ENCODE measurements at places on chromosomes 11 and 22.

DNA sequence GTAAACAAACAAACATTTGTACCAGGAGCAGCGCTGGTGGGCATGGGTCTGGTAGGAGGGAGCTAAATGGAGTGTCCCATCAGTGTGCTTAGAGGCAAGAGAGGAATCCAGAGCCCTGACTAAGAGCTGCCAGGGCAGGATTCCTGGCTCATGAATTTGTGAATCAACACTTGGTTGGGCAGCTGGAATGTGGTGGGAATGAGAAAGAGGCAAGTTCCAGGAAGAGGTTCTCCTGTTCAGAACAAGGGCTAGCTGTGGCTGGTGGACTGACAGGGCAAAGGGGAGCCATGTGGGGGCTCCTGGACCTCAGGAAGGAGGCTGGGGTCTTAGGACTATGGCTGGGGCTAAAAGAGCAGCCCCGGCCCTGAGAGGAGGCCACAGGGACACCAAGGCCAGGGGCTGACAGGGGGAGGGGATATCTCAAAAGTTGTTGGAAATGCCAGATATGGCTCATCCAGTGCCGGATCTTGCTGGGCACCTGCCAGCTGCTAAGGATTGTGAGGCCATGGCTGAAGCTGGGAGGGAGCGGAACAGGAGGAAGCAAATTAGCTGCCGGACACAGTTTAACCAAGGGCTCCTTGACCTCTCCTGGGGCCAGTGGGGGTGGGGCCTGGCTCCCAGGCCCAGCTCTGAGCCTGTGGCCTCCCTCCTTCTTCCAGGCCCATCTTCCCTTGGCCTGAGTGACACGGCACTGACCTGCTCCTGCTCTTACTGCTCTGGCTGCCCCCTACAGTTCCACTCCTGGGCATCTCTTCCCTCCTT, 14.6 kb upstream of the P2RY6 start:
- DNase-seq: no peak

- no peak for DNase-seq
These were observed 151.8 kb upstream of the GRIA4 start for GRCh38 chr11:105458071-105458470.

GRCh38 chr11:58965246-58965985, 26.1 kb downstream of the GLYATL1 start:
- no peak for DNase-seq

- no peak for DNase-seq
These were observed 26.5 kb downstream of the SYT7 start for GRCh38 chr11:61554172-61554988.

DNA sequence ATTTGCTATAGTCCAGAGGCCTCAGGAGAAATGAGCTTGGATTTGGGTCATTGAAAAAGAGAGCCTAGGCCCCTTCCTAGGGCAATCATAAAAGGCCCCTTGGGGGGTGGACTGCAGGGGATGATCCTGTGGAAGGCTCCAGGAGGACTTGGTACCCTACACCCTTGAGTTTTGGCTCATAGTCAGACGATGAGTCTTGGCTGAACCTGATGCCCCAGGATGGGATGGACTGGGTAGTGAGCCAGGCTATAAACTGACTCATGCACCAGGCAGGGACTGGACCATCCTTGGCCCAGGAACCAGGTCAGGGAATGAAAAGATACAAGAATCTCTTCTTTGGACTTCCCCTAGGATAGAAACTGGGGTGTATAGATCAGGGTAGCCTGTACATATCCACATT, 54.2 kb downstream of the NAV2 start:
- no peak for DNase-seq

GRCh38 chr11:82557274-82557673, 176.4 kb downstream of the FAM181B start:
- no peak for DNase-seq

DNA sequence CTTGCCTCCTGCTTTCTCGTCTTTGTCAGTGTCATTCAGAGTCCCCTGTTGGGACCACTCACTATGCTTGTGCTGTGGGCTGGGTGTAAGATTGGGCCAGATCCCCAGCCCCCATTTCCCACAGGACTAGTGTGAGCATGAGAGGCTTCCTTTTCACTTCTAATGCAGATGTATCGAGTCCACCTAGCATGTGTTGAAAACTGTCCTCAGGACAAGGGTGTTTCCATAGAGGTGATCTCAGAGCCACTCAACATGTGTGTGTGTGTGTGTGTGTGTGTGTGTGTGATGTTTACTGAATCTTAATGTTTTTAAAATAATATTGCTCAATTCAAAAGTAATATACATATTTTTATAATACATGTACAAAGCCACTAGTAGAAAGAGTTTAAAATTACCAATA, 11.4 kb upstream of the CD44 start:
- DNase-seq: no peak

DNA sequence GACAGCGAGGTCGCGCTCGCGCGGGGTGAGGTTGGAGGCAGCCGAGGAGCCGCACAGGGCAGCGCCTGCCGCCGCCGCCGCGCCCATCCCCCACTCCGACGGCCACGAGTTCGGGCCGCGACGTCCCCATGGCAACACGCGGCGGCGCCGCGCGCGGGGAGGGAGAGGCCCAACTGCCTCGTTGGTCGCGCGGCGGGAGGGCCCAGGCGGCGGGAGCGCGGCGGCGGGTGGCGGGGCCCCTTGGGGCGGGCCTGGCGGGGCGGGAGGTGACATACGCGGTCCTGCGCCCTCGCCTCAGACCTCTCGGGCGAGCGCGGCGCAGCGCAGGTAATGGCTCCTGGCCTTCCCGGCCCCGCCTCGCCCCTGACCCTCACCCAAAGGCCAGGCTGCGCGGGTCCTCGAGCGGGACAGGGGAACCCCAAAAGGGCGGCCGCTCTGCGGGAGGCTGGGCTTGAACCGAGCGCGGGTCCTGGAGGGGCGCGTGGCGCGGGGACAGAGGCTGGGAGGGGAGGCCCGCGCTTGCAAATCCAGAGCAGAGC, at the start of gene DEUP1:
TSS of gene DEUP1 (plus strand) at position 297 of the 539 bp plus-strand sequence. CDS start 1,518 bp downstream, outside the sequence.
- DNase-seq: no peak

DNA sequence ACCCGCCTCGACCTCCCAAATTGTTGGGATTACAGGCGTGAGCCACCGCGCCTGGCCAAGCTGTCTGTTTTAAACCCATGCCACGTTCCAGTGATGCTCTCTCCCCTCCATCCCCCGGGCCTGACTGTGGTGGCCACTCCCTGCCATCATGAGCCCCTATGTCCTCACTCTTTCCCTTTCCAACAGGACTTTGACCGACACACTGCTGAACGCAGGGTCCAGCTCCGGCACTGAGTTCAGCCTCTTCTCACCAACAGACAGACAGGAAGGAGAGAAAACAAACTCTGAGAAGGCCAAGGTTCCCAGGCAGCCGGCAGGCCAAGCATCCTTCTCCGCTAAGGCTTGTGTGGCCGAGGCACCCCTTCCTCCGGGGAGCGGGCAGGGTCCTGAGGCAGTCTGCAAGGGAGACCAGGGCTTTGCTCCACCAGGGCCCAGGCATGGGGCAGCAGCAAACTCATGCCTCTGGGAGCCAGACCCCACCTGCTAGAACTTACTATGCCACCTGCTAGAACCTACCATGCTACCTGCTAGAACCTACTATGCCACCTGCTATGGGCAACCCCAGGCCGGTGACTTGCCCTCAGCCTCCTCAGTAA, 152.7 kb downstream of the CRYBB2 start:
- DNase-seq: no peak

DNA sequence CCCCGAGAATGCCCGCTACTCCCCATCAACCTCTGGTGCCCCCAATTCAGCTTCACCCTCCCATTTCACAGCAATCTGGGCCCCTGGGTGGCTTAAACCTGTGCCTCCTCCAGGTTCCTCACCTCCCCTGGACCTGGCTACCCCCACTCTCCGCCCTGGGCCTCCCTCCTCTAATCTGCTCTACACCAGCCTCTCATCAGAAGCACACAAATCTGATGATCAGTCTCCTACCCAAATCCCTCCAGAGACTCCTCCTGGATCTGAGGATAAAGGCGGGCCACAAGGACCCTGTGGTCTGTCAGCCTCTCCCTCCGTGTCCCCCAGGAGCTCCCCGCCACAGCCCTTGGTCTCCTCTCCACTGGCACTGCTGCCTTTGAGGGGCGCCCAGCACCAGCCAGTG, 23.2 kb upstream of the IGLL1 start:
- no peak for DNase-seq

GRCh38 chr22:38965614-38966379, 8.4 kb downstream of the APOBEC3A start:
- DNase-seq: no peak

DNA sequence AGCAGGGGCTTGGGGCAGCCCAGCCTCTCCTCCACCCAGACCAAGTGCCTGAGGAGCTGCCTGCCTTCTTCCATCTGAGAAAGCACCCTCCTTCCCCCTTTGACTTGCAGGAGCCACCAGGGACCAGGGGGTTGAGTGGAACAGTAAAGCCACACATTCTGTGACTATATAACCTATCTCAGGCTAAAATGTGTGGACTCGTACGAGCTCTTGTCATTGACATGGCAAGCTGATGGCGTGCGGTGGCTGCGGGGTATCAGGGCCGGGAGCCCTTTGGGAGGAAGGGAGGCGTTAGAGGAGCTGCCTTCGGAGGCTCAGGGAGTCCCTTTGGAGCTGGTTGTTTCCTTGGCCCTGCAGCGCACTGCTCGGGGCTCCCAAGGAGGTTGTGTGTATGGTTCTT, 84.5 kb downstream of the CEP164 start:
- DNase-seq: no peak

DNA sequence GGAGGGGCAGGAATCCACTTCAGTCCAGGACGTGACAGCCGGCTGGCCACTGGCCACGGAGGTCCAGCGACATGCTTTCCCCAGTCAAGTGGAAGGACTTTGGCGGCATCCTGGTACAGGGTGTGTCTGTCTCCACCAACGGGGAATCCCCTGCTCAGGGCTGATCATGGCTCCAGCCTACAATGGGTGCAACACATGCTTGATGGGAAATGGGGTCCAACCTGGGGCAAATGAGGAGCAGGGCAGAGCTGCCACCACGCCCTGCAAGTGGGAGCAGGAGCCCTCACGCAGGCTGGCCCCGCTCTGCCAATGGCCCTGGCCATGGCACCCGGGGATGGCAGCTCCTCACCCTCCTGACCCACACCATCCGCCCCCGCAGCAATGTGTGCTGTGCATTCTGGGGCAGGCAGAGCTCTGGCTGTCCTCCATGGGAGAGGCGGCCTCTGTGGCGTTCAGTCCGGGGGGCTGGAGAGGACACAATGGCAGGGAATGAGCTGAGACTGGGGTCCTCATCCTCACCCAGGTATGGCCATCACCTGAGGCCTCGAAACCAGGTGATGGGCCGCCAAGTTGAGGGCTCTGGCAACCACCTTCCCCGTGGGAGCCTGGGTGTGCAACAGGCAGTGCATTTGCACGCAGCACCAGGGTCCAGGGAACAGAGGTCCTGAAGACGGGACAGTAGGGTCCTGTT, 5.8 kb upstream of the SEPTIN5 start:
- DNase-seq: no peak

- no peak for DNase-seq
These were observed 22.6 kb downstream of the IZUMO1R start for GRCh38 chr11:94326947-94327346.

- no peak for DNase-seq
These were observed 39.9 kb downstream of the MAML2 start for GRCh38 chr11:96303064-96303463.

DNA sequence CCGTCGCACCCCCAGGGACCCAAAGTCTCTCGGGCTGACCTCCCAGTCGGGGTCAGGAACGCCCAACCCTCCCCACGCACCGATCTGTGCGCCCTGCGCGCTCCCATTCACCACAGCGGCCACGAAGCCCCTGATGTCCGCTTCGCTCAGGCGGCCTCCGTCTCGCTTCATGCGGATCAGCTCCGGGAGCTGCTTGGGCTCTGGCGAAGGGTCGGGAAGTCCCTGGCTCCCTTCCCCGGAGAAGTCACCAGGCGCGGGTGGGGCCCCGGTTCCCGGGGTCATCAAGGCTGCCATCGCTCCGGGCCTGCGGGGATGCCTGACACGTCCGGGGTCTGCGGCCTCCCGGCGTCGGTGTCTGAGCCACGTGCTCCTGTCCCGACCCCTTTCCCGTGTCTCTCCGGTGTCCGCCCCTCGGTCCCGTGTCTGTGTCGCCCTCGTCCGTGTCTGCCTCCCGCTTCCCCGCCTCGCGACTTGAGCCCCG, 356 bp downstream of the TYMP start:
- DNase-seq: no peak

Measured in KG1 (cell line).